ENCODE measurements at places on chromosomes 1 and 21.

GRCh38 chr1:207017615-207018559, 14.7 kb downstream of the C1orf116 start:
- peak; percentile 48 for DNase-seq

GRCh38 chr1:165877940-165878556, 50.6 kb downstream of the UCK2 start:
- no peak for DNase-seq

GRCh38 chr1:64608005-64608650, 136.7 kb upstream of the RAVER2 start:
- no peak for DNase-seq

GRCh38 chr1:223133824-223134435, 9.1 kb downstream of the TLR5 start:
- DNase-seq, result peak; percentile 94

DNA sequence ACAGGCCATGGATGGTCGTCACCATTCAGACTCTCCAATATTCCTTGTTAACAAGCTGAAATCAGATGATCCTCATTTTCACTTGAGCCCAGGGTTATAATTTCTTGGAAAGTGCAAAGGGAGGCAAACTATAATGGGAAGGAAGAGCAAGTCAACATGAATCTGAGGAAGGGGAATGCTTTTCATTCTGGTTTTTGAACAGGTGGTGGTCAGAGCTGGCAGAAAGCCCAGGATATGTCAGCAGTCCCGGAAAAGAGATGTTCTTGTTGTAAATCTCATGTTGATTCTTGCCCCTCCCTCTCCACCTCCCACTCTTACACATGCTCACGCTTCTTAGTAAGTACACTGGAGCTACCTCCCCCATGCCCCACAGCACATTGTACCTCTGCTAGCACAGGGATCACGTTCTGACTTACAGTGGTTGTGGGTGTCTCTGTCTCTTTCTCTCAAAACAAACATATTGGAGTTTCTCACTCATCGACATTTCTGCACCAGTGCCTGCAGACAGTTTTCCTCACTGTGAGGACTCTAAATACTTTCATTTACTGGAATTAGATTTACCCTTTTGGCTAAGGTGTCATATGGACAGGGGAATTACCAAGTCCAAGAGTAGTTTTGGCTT, 77.6 kb downstream of the XCL2 start:
- DNase-seq, result no peak

DNA sequence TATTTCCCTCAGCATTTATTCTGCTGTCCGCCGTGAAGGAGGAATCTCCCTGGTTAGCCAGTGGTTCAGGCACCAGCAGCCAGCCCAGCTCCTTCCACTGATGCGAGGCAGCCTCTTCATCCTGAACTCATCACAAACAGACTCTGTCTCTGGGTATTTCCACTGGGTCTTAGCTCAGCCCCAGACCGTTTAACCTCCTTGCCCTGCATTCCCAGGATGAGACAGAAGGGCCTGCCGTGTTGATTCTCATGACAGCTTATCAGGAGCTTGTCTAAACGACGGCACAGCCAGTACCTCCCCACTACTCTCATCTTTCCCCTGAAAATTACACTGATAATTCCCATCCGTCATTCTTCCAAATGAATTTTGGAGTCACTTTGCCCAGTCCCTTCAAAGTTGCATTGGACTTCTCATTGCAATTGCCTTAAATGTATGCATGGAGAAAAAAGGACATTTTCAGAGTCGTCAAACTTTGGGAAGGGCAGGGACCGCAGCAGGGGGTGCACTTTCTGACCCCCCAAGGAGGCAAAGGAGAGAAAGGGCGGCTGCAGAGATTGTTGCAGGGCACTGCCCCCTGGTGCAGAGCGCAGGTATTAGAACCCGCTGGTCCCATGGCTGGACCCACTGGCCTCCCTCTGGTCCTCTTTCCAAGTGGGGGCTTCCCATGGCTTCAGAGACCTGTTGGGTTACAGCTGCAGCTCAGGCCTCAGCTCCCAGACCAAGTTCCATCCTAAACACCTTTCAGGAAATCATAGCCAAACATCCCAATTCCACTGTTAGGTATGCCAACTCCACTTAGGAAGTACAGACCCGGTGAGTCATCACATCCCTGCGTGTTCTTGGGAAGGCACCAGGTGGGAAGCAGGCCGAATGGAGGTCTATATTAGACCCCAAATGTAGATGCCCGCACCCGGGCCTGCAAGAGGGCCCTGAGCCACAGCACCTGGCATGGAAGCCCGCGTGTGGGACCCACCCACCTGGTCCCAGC, 3.7 kb upstream of the MEGF6 start:
- DNase-seq, result no peak

DNA sequence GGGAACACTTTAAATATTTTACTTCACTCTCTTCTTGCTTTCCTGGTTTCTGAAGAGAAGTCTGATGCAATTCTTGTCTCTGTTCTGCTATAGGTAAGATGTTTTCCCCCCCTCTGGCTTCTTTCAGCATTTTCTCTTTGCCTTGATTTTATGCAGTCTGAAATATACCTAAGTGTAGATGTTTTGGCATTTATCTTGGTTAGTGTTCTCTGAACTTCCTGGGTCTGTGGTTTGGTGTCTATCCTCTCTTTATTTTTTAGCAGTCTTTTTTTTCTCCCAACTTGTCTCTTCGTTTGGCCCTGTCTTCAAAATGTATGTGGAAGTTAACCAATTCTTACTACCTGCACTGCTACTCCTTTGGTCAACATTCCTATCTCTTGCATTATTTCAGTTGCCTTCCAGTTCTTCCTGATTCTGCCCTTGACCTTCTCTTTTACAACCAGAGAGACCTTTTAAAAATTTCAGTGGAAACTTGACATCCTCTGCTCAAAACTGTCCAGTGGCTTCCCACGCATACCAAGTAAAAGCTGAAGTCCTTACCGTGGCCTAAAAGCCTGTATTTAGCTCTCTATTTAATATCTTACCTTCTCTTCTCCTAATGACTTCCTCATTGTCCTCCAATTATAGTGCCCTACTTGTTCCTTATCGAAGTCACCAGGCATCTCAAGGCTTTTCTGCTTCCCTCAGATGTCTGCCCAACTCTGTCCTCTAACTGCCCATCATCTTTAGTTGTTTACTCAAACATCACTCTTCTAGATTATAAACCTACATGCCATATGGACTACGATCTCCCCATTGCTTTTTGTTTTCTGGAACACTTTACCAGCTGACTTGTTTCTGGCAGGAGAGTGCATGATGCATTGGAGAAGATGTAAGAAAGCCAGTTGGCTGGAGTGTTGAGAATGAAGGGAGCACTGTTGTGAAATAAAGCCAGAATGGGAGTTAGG, 40.9 kb downstream of the RAP1A start:
- DNase-seq, result no peak

DNA sequence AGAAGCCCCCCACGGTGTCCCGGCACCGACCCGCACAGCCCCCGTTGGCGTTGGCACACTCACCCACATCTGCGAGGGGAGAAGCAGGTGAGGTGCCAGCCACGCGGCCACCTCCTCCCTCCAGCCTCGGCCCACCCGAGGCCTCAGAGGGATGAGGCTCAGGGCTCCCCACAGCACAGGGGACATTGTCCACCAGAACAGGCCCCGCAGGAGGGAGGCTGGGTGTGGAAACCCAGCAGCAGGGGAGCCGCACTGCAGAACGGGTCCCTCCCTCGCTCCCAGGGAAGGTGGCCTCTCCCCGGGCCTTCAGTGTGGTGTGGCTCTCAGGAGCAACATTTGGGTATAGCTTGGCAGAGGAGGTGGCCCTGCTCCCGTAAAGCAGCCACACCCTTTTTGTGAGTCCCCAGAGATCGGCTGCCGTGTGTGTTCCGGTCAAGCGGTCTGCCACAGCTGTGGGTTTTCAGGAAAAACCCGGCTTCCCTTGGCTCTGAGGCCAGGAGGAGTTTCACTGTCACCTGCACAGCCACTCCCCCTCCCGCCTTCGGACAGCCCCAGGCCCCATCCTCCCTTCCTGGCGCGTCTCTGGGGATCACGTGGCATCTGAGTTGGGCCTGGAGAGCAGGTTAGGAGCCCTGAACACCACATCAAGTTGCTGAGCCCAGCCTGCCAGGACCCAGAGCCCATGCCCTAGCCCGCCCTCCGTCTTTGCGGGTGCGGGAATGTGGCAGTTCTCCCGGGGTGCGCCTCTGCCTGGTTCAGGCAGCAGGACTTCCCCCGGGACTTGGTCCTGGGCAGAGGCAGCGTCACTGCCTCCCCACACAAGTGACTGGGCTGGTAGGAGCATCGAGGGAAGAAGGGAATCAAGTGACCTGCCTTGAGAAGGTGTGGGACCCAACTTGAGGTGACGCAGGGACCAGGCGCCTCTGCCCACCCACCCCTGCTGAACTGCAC, 64.0 kb downstream of the MEGF6 start:
- DNase-seq, result no peak

DNA sequence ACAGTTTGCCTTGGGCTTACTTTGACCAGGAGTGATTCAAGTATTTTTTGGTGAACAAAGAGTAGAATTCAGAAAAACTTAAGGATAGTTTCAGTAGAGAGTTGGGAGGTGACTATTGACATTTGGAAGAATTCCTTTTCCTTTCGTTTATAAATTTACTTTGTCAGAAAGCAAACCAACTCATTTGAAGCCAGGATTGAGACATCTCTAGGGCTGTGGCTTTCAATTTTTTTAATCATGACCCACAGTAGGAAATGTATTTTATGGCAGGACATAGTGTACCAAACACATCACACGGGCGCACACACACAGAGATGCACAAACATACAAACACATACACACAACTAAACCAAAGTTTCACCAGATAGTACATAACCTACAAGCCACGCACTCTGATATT, 24.1 kb downstream of the NR5A2 start:
- no peak for DNase-seq

GRCh38 chr21:31255036-31255435, 89.0 kb downstream of the TIAM1 start:
- no peak for DNase-seq

All from pancreas (tissue), 10 donors.